ENCODE measurements at places on chromosomes 3 and 15.

GRCh38 chr3:129326138-129326537 lies 47.5 kb downstream of the HMCES start:
- H3K4me1 ChIP-seq, result no peaks in the 10 kb centered on the region
- H3K27me3 ChIP-seq, result peaks cover 4% of the 10 kb centered on the region
- H3K4me3 ChIP-seq, result no peak overlapping the region
- H3K27ac ChIP-seq, result no peak overlapping the region
- no peak for DNase-seq

DNA sequence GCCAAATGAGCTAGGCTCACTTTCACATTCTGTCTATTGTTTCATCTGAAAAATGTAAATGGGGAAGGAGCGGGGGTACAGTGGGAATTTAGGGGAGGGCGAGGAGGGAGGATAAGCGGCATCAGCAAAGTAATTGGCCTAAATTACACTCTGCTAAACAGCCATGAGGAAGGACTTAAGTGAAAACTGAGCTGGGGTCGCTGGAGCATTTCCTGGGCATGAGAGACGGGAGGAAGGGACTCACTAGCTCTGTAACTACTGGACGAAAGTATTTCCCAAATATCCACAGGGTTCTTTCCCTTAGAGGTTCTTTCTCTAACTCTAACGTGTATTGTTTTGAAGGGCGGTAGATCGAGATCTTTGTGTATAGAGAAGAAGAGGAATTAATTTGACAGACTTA lies 418.0 kb downstream of the SOX2 start:
- H3K27me3 ChIP-seq, result no peaks in the 10 kb centered on the region
- no peak for DNase-seq
- H3K36me3 ChIP-seq, result no peaks in the 10 kb centered on the region
- H3K27ac ChIP-seq, result no peak overlapping the region

DNA sequence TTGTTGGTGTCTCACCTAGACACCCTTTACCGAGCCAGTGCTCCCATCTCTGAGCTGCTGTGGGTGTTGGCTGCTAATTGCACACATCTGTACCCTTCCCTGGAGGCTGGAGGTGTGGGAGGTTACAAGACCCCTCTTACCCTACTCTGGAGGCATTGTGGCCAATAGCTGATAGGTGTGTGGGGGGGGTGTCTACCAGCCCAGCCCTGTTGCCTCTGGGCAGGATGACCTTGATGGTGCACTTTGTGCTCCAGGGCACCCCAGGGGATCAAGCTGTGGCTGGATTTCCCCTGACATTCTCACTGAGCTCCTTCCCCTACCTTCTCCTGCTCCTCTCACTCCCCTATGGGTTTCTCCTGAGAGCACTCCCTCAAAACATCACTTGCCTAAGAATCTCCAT lies 104.7 kb upstream of the ADPGK start:
- H3K27ac ChIP-seq, result no peak overlapping the region
- H3K36me3 ChIP-seq, result no peaks in the 10 kb centered on the region
- H3K4me3 ChIP-seq, result no peak overlapping the region
- H3K27me3 ChIP-seq, result peaks cover 12% of the 10 kb centered on the region
- no peaks in the 10 kb centered on the region for H3K4me1 ChIP-seq
- peak; percentile 47 for DNase-seq

GRCh38 chr3:85495602-85496001 lies 536.8 kb downstream of the CADM2 start:
- no peaks in the 10 kb centered on the region for H3K27me3 ChIP-seq
- H3K36me3 ChIP-seq, result no peaks in the 10 kb centered on the region
- no peak overlapping the region for H3K4me3 ChIP-seq
- no peak for DNase-seq

GRCh38 chr15:47196048-47196447 lies 521.3 kb upstream of the SEMA6D start:
- H3K27ac ChIP-seq, result no peak overlapping the region
- DNase-seq, result peak; percentile 80
- H3K36me3 ChIP-seq, result no peaks in the 10 kb centered on the region
- no peak overlapping the region for H3K4me3 ChIP-seq
- no peaks in the 10 kb centered on the region for H3K27me3 ChIP-seq
- H3K4me1 ChIP-seq, result no peaks in the 10 kb centered on the region

GRCh38 chr3:65779390-65779789 lies 259.3 kb downstream of the MAGI1 start:
- DNase-seq, result no peak
- H3K36me3 ChIP-seq, result no peaks in the 10 kb centered on the region
- no peak overlapping the region for H3K27ac ChIP-seq
- H3K27me3 ChIP-seq, result no peaks in the 10 kb centered on the region
- H3K4me1 ChIP-seq, result no peaks in the 10 kb centered on the region

DNA sequence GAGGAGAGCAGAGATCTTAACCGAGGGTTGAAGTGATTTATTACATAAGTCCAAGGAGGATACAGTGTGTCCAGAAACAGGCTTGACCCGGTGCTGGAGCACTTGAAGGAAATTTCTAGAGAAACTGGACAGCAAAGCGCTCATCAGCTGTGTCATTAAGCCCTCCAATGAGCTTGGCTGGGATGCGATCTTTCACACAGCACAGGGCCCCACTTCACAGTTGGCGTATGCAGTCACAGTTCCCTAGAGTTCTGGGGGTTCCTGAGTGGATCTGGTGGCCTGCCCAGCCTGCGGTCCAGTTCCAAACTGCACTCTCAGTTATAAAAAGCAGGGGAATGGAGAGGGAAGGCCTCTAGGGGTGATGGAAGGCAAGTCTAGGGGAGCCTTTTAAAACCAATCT lies 13.6 kb downstream of the ST8SIA2 start:
- no peak for DNase-seq
- no peak overlapping the region for H3K4me3 ChIP-seq
- no peak overlapping the region for H3K27ac ChIP-seq

DNA sequence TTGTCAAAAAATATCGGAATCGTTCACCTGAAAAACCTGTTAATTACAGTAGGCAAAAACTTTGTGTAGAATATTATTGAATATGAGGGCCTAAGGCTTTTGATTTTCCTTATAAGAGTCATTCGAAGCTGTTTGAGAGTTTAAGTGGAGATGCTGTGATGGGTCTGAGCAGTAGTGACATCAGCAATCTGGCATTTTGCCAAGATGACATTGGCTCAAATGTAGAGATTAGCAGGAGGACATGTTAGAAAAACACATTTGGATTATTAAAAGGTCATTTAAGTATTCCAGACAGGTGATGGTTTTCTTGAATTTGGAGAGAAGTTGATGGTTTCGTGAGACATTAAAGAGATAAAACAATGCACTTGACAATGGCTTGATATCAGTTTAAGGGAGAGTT lies 12.9 kb downstream of the OR5AC2 start:
- DNase-seq, result no peak
- H3K27me3 ChIP-seq, result peaks cover 4% of the 10 kb centered on the region
- no peak overlapping the region for H3K4me3 ChIP-seq
- no peak overlapping the region for H3K27ac ChIP-seq

GRCh38 chr15:48472756-48473155 lies 141.5 kb downstream of the DUT start:
- H3K4me1 ChIP-seq, result no peaks in the 10 kb centered on the region
- no peak overlapping the region for H3K4me3 ChIP-seq
- no peak overlapping the region for H3K27ac ChIP-seq
- H3K36me3 ChIP-seq, result no peaks in the 10 kb centered on the region
- no peak for DNase-seq

- peaks cover 49% of the 10 kb centered on the region for H3K4me1 ChIP-seq
- peak; percentile 60 for DNase-seq
- peaks cover 53% of the 10 kb centered on the region for H3K36me3 ChIP-seq
- H3K27ac ChIP-seq, result peak overlapping the region; percentile 80
- peak overlapping the region; percentile 73 for H3K4me3 ChIP-seq
Observed at GRCh38 chr3:27479806-27480543, 4.2 kb downstream of the SLC4A7 start.

DNA sequence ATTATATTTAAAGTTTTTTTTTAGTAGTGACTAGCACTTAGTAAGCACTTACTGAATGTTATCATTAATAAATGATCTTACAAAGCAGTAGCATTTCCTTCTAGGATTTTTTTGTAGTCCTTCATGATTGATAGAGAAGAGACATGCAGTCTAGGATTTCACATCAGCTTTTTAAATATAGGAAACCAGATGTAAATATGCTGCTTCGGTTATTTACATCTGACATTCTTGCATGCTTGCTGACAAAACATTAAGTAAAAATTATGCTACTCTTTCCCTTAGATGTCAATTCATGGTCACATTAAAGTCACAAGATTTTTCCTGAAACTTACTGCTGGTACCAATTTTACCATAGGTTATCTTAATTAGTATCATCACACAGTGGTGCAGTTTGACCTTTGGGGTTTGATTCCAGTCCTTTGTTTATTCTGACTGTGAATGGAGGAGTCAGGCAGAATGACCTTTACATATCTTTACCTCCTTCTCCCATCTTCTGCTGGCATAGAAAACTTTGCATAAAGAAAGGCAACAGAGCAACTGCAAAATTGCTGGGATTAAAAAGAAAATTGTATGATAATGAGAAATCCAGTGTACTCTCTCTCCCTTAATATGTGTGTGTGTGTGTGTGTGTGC lies 286.5 kb downstream of the LPP start:
- peak overlapping the region; percentile 76 for H3K27ac ChIP-seq
- H3K4me3 ChIP-seq, result peak overlapping the region; percentile 55
- H3K36me3 ChIP-seq, result peaks cover 25% of the 10 kb centered on the region
- peaks cover 47% of the 10 kb centered on the region for H3K4me1 ChIP-seq
- no peak for DNase-seq

Measured in activated CD4-positive, alpha-beta T cell treated with anti-CD3 and anti-CD28 coated beads, Interleukin-2, amount 10 ng/mL, durations not matched to agents 24 days and 14 days (primary cell).